ENCODE measurements at places on chromosomes 12 and 14.

- no peak for DNase-seq
These were observed 13.2 kb downstream of the CLBA1 start for GRCh38 chr14:104998801-104999200.

- DNase-seq: no peak
These were observed 132.1 kb upstream of the PDZRN4 start for GRCh38 chr12:41055875-41056577.

GRCh38 chr12:23139026-23139425 lies 514.1 kb downstream of the ETNK1 start:
- DNase-seq: no peak

DNA sequence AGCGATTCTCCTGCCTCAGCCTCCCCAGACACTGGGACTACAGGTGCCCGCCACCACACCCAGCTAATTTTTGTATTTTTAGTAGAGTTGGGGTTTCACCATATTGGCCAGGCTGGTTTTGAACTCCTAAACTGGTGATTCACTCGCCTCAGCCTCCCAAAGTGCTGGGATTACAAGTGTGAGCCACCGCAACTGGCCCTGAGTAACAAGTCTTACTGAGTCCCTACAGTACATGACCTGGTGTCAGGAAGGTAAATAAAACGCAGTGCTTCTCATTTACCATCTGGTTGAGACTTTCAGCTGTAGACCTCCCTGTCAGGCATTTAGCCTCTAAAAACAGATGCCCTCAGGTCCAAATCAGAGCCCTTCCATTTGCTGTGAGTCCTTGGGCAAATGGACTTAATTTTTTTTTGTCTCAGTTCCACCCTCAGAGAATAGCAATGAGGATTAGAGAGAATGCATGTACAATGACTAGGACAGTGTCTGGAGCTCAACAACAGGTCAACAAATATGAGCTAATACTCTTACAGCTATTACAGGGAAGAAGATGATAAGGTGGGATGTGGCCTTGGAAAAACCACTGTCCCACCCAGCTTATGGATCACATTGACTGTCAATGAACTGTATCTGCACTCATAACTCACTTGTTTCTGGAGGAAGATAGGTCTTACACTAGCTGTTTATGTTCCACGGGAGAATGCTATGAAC lies 70.5 kb downstream of the PHLDA1 start:
- DNase-seq: no peak

DNA sequence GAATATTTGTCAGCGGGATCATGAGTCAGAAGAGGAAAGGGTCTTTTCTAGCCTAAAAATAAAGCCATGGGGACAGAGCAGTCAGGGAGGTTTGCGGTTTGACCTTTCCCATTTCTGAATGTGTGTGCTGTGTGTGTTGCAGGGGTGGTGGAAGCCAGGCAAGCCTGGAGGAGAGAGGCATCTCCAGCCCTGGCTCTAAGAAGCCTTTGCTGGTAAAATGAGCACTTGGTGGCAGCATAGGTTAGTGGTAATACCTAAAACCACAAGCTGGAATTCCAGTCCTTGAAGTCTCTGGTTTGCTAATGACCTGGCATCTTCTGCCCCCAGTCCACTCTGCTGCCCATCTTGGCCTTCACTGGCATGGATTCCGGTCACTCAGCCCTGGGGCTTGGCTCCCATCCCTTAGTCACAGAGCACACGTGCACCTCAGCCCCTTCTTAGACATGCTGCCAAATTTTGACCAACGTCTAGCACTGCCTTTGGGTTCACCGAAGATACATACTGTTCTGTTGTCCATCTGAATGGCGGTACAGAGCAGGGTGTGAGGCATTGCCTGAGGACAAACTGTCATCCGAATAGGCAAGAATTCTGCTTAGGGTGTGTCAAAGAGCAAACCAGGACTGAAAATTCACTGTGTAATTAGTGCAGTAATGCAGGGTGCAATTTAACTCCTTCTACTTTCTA lies 52.7 kb downstream of the KCNA5 start:
- peak; percentile 44 for DNase-seq

- no peak for DNase-seq
These were observed 18.6 kb downstream of the AKAP3 start for GRCh38 chr12:4630262-4630661.

DNA sequence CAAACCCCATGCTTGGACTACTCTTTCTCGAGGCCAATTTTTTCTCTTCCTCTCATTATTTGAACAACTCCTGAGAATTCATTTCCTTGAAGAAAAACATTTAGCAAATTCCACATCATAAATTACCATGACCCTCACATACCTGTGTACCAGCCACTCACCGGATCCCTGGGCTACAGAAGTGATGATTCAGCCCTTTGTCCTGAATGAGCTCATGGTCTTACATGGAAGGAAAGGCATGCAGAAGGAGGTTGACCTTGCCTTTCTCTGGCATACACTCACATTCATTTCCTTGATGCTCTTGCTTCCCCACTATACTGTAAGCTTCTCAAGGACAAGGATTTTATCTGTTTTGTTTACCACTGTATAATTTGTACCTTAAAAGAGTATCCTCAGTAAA lies 191.5 kb downstream of the SLC5A8 start:
- peak; percentile 60 for DNase-seq

GRCh38 chr14:71474301-71475265 lies 457.6 kb upstream of the RGS6 start:
- DNase-seq: no peak

- no peak for DNase-seq
These were observed 11.8 kb downstream of the PDE1B start for GRCh38 chr12:54561164-54561563.

DNA sequence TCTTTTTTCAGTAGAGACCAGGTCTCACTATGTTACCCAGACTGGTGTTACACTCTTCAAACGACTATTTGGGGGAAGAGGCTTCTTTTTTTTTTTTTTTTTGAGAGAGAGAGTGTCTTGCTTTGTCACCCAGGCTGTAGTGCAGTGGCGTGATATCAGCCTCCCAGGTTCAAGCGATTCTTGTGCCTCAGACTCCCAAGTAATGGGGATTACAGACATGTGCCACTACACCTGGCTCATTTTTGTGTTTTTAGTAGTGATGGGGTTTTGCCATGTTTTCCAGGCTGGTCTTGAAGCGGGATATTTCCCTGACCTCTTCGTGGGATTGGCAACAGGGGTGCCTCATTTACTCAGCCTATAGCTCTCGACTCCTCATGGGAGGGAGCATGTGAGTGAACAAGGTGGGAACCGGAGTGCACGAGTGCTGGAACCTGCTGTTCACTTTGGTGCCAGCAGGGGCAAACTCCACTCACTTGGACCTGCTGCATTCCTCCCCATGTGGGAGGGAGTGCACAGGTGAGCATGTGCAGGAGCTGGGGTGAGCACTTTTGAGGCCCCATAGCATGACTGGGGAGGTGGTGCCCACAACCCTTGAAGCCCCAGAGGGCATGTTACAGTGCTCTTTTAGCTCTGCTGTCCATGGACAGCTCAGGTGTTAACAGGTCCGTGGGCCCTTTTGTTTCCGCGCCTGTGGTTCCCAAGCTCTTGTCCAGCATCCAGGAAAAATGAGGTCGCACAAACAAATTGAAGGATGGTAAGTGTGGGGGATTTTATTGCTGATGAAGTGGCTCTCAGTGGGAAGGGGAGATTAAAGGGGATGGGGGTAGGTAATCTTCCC lies 79.1 kb upstream of the HECTD1 start:
- DNase-seq: no peak

- no peak for DNase-seq
These were observed 17.4 kb upstream of the CHFR start for GRCh38 chr12:132904718-132905328.

DNA sequence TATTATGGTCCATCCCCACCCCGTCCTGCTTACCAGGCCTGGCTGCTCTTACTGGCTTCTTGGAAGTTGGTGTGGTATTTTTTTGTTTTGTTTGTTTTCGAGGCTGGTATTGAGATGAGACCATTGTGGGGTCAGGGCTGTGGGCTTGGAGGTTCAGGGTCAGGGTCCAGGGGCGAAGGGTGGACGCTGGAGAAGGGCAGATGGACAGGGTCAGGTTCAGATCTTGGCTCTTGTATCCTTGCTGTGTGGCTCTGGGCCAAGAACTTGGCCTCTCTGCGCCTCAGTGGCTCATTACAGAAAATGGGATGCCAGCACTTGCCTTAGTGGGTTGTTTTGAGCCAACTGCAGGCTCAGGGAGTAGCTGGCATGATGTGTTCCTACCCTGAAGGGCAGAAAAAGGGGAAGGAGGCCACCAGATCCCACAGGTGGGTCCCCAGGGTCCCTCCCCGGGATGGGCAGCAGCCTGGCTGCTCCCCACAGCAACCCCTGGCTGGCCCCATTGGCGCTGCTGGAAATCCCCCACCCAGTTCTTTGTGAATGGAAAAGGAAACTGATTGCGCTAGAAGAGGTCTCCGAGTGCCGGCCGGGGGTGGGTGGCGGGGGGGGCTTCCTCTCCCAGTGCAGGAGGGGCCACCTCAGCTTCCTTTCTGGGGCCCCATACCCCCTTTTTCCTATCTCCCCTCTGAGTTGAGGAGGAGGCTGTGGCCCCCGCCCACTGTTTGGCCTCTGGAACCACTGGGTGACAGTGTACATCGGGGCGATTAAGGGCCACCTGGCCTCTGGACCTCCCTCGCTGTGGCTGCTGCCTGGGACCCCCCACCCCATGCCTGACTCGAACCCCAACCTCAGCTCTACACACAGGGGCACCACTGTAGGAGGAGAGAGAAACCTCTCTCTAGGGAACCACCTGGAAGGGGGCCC lies 25.0 kb downstream of the SH2B3 start:
- no peak for DNase-seq

GRCh38 chr14:54309615-54310014 lies 87.2 kb upstream of the CDKN3 start:
- DNase-seq: no peak

- DNase-seq: no peak
These were observed 53.7 kb downstream of the FBXL14 start for GRCh38 chr12:1540690-1541089.

GRCh38 chr12:123910761-123911193 lies 61.9 kb downstream of the CCDC92 start:
- DNase-seq: no peak

Data from AG04450 (cell line).